IMR-90 (cell line): ENCODE measurements at places on chromosomes 2 and 18.

DNA sequence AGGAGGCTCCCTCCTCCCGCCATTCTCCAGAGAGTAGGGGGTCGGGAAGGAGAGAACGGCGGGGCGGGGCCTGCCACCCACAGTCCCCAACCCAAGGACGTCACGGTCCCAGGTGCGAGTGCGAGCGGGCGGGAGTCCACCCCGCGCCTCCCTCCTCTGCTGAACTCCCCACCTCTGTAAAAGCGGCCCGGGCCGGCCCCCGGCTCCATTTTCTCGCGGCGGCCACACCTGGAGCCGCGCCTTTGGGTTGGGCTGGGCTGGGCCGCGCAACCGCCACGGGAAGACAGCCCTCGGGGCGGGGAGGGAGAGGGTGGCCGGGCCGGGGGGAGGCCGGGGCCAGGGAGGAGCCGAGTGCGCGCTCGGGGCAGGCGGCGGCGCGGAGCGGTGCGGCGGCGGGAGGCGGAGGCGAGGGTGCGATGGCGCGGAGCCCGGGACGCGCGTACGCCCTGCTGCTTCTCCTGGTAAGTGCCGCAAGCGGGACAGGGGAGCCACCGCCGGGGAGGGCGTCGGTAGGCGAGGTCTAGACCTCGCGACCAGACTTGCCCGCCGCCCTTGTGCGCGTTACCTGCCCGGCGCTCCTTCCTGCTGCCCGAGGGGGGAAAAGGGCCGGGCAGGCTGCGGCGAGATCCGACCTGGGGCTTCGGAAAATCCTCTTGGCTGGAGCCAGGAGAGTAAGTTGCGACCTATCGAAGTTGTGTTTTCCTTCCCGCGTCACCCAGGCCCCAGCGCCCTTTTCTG, at the start of gene DSG2:
Gene DSG2, plus strand, starts transcription at position 342 of the 738 bp plus-strand sequence. Its CDS starts 75 bp downstream, at position 417.
- no peak for DNase-seq

DNA sequence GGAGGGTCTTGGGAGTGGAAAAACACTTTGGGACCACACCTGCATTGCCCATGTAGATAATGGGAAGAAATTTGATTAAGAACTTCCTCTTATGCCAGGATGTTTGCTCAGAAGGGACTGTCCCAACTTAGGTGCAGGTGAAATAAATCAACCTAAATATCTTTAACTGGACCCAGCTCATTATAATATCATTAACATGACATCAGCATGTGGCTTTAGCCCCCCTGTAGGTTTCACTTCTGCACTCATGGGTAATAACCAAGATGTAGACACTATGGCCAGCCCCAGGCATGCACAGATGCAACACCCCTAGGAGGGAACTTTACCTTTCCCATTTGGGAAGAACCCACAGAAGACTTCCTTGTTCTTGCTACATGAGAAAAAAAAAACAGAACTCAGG, 227.4 kb upstream of the ZNF804A start:
- DNase-seq: no peak

DNA sequence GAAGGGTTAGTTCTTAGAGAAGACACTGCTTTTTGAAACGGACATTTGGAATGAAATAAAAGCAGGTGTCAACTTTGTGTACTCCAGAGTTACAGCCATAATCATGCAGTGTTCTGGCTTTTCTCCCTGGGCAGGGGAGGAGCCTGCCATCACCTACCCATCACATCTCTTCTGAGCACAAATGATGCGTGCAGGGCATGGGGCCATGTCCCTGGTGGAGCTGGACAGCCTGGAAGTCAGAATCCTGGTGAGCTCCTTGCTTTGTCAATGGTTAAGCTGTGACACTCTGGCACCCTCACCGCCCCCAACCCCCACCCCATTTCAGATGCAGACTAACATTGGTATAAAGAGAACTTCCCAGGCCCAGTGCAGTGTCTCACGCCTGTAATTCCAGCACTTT, 53.1 kb downstream of the PDCL3 start:
- no peak for DNase-seq

DNA sequence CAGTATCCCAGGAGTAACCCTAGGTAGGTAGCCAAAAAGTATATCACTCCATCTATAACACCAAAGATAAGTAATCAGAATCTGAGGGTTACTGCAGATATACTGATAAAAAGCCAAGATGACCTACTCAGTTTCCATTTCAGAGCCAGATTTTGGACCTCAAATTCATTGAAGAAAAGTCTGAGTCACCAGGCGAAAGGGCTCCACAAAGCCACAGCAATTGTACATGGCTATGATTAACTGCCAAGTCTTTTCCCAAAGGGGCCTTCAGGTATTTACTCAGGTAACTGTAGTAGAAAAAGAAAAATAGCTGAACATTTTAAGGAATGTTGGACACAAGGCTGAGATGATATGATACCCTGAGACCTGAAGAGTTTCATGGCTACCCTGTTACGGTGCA, 75.6 kb upstream of the KCNH7 start:
- DNase-seq: no peak

- DNase-seq: no peak
These were observed 19.8 kb downstream of the STAT1 start for GRCh38 chr2:190994148-190994547.

- no peak for DNase-seq
These were observed 243.0 kb downstream of the MYCN start for GRCh38 chr2:16183345-16183744.

DNA sequence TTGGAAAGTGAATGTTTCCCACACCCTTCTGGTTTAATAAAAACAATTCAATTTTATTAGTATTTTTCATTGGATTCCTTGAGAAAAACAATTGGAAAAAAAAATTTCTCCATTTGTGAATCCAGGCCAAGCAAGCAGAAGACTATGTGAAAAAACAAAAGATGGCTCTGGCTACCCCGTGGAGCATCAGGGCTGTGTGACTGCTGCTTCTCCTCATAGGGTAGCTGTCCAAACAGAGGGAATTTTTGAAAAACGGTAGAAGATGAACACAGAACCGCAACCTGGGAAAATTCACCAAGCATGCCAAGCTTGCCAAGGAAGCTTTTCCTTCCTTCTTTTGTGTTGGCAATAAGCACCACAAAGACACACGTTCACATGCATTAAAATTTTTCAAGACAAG, 71.3 kb upstream of the ACVR2A start:
- no peak for DNase-seq

DNA sequence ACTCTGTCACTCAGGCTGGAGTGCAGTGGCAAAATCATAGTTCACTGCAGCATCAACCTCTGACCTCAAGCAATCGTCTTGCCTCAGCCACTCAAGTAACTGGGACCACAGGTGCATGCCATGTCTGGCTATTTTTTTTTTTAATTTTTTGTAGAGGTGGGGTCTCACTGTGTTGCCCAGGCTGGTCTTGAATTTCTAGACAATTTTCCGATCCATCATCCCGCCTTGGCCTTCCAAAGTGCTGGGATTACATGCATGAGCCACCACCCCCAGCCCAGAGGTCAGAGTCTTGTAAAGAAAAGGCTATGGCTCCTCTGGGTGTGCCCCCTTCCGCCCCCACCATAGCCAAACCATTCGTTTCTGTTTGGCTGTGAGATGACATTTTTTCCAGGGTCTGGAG, 13.1 kb upstream of the TMBIM1 start:
- DNase-seq: no peak

DNA sequence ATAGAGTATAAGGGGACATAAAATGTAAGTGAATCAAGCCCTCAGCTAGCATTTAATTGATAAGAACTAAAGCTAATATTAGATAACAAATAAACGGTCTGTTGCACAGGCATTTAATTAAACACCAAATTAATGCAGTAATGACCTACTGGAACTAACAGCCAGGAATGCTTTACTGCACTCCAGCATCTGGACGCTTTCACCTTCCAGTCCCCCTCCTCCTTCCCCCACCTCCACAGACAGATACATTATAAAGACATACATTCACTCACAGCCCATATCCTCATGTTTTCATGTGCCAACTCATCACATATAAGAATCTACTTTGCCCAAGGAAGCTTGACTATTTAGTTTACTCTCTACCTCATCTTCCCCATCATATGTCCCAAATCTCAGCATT, 337.4 kb upstream of the PIK3C3 start:
- DNase-seq: no peak

- DNase-seq: no peak
These were observed 15.4 kb downstream of the ENOSF1 start for GRCh38 chr18:697012-697411.
